Activated T-cell treated with anti-CD3 and anti-CD28 coated beads, Interleukin-2, amount 50 U/mL, for 48 hours (primary cell): ENCODE measurements at places on chromosomes 12 and 14.
A peak's percentile ranks its signal among the peaks of the same experiment; 100 is the strongest.

DNA sequence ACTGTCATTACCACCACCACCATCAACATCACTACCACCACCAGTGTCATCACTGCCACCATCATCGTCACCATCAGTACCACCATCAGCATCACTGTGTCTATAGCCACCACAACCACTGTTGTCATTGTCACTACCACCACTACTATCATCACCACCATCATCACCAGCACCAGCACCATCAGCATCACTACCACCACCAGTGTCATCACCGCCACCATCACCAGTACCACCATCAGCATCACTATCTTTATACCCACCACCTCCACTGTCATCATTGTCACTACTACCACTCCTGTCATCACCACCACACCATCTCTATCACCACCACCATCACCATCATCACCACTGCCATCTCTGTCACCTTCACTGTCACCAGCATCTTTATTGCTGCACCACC lies 60.6 kb downstream of the BEGAIN start:
- peak; percentile 11 for DNase-seq

DNA sequence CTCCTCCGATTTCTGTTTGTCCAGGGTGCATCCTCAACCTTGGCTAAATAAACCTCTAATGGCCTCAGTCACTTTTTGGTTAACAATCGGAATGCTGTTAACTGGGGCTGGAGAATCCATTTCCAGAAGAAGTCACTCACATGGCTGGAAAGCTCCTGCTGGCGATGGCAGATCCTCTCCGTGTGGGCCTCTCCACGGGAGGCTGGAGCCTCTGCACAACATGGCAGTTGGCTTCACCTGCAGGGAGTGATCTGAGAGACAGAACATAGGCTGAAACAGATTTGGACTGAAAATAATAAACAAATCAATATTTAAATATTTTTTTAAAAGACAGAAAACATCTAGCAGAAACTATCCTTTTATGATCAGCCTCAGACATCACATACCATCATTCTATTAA lies 66.8 kb upstream of the FICD start:
- no peak for DNase-seq

GRCh38 chr14:78358591-78358990 lies 188.4 kb downstream of the NRXN3 start:
- no peak for DNase-seq

GRCh38 chr12:70876952-70877351 lies 43.6 kb downstream of the PTPRR start:
- DNase-seq = no peak
